Cortex of kidney (tissue), 1 donor: ENCODE measurements at places on chromosomes 11 and 22.

- no peak for DNase-seq
These were observed 9.6 kb downstream of the ART5 start for GRCh38 chr11:3632070-3632660.

- DNase-seq, result no peak
These were observed 24.9 kb upstream of the CHKA start for GRCh38 chr11:68146010-68146540.

- DNase-seq, result no peak
These were observed 6.1 kb downstream of the P2RY2 start for GRCh38 chr11:73223998-73224730.

- DNase-seq, result no peak
These were observed 649 bp downstream of the PRRG4 start for GRCh38 chr11:32830413-32830738.

DNA sequence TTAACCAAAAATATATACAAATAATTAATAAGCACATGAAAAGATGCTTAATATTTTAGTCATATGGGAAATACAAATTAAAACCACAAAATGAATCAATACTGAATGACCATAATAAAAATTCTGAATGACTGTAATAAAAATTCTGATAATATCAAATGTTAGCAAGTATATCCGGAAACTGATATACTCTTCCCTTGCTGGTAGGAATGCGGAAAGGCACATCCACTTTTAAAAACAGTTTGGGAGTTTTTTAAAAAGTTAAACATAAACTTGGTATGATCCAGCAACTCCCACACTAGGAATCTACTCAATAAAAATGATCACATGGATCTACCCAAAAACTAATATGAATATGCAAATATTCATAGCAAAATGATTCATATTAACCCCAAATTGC lies 30.8 kb upstream of the GRIA4 start:
- DNase-seq, result no peak

GRCh38 chr11:125768336-125769046 lies 10.1 kb downstream of the PATE2 start:
- no peak for DNase-seq
